Common myeloid progenitor, CD34-positive (primary cell): ENCODE measurements at places on chromosomes 3 and 15.

DNA sequence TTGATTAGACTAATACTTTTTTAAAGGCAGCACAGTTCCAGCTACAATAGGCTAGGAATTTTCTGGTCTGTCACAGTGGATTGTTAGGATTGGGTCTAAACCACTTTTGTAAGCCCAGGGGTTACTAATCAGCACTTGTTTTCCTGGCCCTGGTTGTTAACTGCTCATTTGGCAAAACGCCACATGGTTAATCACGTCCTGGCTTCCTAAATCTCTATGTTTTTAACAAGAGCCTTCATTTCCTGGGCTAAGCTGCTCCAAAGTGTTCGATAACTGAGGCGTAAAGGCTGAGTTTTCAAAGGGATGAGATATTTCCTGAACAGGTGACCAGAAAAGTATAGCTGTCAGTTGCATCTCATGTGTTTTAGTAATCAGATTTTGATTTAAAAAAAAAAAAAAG is 38.9 kb upstream of the CLRN1 start:
- DNase-seq = peak; percentile 64

DNA sequence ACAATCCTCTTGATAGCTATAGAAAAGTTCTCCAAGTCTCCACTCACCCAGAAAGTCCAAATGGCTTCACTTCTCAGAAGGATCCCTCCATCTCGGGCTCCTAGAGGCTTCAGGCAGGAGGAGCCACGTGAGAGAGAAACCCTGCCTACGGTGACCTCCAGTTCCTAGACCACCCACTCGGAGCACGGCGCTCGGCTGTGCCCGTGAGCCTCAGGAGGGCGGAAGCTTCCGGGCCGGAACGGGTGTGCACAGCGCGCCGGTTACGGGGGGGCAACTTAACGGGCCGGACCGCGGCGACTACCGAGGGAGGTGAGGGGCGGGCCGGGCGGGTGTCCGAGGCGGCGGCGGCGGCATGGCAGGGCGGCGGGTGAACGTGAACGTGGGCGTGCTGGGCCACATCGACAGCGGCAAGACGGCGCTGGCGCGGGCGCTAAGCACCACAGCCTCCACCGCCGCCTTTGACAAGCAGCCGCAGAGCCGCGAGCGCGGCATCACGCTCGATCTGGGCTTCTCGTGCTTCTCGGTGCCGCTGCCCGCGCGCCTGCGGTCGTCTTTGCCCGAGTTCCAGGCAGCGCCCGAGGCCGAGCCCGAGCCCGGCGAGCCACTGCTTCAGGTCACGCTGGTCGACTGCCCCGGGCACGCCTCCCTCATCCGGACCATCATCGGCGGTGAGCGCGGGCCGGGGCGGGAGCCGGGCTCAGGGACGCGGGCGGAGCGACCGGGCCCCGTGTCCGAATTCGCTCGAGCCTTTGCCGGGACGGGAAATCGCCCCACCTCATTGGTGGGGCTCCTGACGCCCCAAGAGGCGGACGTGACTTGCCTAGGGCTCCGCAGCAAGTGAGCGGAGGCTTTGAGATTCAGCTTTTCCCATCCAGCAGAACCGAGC is at the start of gene EEFSEC:
TSS of gene EEFSEC (plus strand) at position 326 of the 886 bp plus-strand sequence. CDS start at position 353, 27 bp downstream.
- peak; percentile 70 for DNase-seq

GRCh38 chr3:144771381-144771870 is 799.8 kb downstream of the DIPK2A start:
- DNase-seq = no peak

GRCh38 chr3:194162817-194163584 is 27.1 kb downstream of the HES1 start:
- no peak for DNase-seq

DNA sequence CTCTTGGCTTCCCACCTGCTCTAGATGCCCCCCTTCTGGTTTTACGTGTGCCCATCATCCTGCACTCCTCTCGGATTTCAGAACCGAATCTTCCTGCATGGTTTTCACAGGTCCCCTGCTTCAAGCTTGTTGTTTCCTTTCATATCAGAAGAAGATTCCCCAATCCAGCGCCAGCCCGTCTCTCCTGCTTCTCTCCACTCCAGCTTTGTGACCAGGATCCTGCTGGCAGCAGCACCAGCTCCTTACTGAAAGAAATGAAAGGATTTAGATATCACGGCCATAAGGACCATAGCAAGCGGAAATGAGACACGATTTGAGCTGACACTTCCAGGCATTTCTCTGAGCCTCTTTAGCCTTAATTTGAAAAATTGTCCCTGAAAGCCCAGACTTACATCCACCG is 180.3 kb upstream of the UBE3A start:
- no peak for DNase-seq

- no peak for DNase-seq
These were observed 113.9 kb downstream of the OXNAD1 start for GRCh38 chr3:16378920-16379319.
